ENCODE measurements at places on chromosomes 6 and 20.

DNA sequence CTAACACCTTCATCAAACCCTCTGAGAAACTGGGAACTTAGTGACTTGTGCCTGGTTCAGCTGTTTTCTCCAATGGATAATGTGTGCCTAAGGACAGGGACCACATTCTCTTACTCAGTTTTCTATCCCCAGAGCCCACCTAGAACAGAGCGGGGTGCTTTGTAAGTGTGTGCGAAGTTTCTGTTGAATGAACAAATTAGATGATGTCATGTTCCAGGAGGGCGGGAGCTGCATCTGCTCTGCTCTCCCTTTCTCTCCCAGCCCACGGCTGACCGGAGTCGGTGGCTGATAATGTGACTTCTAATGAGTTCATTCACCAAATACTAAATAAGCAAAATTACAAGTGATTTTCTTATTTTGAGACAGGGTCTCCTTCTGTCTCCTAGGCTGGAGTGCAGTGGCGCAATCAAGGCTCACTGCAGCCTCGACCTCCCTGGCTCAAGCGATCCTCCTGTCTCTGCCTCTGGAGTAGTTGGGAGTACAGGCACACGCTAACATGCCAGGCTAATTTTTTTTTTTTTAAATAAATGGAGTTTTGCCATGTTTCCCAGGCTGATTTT lies 60.7 kb upstream of the FNDC1 start:
- DNase-seq: no peak

DNA sequence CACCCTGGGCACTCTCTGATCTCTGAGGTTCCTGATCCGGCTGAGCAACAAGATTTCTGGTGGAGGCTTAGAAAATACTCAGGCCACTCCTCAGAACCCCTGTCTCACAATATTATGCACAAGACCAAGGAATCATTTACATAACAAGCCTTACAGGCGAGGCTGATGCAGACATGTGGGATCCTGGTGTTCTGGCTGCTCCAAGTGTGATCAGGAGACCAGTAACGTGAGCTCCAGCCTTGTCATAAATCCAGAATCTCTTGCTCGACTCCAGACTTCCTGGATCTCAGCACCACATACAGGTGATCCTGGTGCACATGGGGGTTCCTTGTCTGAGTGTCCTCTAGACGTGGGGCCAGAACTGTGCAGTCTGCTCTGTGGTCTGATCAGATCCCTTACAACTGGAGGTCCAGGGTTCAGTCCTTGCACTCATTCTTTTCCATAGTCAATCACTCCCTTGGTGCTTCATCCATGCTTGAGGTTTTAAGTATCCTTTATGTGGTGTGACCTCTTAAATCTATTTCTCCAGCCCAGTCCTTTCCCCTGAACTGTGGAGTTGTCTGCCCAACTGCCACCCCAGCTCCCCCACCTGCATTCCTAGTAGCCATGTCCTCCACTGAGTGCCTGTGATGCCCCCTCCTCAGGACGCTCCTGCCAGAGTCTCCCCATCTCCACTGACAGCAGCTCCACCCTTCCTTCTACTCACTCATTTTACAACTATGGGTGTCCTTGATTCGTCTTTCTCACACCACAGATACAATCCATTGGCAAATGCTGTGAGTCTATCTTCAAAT lies 5.1 kb downstream of the HLA-C start:
- no peak for DNase-seq

- DNase-seq: no peak
These were observed 83.8 kb downstream of the FNDC1 start for GRCh38 chr6:159252955-159253508.

GRCh38 chr6:42561986-42562385 lies 1.8 kb upstream of the UBR2 start:
- DNase-seq: no peak

DNA sequence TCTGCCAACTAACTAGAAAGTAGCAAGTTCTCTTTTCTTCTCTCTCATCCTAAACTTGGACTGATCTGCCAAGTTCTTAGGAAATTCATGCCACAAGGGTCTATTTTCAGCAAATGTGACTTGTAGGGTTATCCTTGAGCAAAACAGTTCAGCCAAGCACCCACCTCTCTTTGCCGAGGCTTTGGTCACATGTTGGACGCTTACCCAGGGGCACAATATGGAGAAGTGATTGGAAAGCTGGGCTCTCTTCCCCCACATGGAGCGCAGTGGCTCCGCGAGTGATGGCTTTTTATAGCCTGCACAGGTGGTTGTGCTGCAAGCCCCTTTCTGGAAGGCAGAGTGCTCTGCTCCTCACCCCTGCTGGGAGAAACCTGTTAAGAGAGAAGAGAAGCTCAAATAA lies 47.7 kb upstream of the FNDC1 start:
- no peak for DNase-seq

GRCh38 chr6:40165036-40165709 lies 230.9 kb upstream of the MOCS1 start:
- no peak for DNase-seq

DNA sequence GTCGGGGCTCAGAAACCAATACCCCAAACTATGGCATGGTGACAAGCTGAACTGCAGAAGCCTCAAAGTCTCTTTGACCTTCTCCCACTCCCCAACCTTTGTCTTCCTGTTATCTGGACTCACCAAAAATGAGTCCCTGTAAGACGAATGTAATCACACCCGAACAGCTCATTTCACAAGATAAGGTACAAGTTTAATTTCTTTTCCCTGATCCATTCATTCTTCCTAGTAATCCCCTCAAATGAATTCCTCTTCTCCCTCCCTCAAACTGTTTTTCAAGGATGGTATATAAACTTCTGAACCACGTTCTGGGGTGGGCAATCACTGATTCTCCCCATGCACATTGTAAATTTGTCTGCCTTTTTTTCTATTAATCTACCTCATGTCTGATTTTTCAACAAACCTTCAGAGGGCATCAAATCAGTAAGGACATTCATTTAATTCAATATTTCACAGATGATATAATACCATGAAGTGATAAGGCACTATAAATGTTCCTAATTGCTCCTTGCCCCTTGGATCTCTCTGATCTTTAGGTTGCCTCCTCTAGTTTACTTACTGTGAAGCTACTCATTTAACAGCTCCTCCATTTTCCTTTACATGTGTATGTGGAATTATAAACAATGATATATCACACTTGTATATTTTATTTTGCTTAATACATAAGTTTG lies 77.2 kb downstream of the OR2B2 start:
- no peak for DNase-seq

DNA sequence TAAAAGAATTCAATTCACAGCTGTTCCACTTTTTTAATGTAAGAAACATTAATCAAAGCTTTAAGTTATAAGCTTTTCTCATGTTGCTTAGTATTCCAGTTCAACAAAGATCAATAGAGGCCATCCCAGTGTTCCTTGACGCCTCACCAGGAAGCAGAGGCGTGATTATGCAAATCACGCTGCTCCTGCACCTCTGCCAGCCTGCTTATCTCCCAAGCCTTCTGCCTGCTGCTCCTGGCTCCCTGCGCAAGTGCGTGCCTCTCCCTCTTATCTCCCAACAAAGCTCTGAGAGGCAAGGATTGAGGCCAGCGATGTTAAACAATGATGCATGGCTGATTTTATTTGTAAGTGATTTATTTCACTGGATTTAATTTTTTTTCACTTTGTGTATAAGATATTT lies 42.8 kb downstream of the INSM1 start:
- peak; percentile 78 for DNase-seq

GRCh38 chr6:96002576-96002910 lies 13.2 kb upstream of the FUT9 start:
- no peak for DNase-seq

All from left cardiac atrium (tissue), 4 donors.